NCI-H82 (cell line): ENCODE measurements at places on chromosomes 7 and 10.

DNA sequence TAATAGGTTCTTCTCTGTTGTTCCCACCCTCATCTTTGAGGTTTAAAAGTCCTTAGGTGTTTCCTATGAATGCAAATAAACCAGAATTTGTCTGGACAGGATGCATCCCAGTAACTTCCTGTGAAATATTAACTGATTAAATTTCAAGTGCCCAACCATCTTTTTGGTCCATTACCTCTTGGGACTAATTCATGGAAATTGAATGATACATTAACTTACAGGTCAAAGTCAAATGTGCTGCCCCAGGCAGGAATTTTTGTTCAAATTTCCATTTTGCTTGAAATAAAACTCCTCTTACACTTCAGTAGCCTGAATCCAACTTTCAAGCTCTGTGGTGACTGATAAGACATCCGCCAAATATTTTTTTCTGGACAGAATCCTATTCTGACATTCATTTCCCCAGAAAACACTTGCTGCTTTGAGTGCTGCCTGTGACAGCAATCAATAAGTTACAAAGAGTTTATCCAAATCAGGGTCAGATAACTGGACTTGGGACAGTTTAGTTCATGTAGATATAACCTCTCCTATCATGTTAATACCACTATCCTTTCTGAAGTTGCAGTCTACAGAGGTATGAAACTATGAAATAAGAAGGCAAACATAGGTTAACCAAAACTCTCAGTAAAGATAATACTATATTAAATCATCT, 383.5 kb downstream of the POM121L12 start:
- no peak for DNase-seq

GRCh38 chr7:40822861-40823260, 688.1 kb downstream of the SUGCT start:
- DNase-seq, result peak; percentile 73

- no peak for DNase-seq
Observed at GRCh38 chr7:6278749-6279310, 6.4 kb upstream of the CYTH3 start.

DNA sequence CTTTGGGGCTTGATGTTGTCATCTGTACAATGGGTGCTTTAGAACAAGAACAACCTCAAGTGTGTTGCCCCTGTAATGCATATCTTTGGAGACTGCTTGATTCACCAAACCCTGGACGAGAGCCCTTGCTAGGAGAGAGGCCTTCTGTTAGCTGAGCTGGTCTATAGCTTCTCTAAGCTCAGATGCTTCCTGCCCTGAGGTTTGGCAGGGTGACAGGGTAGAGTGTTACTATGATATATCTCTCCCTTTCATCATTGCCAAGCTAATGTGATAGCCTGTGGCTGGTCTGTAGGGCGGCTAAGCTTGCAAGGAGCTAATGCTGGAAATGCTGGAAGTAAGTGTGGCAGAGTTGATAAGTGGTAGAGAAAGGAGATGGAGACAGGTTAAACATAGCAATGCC, 364.1 kb downstream of the RPS24 start:
- no peak for DNase-seq

DNA sequence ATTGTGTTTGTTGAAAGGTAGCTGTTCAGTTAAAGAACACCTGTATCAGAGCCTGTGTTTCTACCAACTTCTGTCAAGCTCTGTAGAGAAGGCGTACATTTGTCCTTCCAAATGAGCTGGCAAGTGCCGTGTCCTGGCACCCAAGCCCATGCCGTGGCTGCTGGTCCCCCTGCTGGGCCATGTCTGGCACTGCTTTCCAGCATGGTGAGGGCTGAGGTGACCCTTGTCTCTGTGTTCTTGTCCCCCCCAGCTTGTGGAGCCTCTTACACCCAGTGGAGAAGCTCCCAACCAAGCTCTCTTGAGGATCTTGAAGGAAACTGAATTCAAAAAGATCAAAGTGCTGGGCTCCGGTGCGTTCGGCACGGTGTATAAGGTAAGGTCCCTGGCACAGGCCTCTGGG, 154.9 kb downstream of the EGFR start:
- DNase-seq, result no peak

DNA sequence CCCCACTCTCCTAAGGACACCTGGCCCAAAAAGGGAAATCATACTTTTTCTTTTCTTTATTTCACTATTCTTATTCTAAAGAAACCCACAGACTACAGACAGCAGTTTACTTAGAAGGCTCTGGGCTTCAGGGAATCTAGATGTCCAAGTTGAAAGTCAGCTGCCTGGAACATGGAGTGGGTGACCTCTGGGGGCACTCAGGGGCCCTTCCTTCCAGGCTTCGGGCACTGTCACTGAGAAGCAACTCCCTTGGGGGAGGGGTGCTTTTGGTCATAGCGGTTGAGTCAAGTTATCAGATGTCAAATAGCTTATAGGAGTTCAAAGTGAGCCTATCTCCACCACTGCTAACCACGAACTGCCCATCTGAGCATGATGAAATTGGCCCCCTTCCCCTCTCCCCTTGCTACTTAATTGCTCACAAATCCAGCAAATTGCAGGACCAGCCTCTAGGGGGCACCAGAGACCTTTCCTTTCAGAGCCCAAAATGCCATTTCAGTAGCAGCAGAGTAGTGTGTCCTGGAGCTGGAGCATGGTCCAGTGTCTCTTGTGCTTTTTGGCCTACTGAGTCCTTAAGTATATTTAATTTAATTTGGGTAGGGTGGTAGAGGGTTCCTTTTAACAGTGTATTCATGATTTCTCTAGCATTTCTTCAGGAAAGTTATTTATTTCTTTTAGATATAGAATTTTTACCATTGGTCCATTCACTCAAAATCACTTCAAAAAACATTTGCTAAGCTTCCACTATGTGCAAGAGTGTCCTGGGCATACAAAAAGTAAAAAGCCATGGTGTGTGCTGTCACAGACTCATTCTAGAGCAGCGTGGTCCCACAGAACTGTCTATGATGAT, 463.8 kb downstream of the KCNMA1 start:
- DNase-seq, result peak; percentile 85

DNA sequence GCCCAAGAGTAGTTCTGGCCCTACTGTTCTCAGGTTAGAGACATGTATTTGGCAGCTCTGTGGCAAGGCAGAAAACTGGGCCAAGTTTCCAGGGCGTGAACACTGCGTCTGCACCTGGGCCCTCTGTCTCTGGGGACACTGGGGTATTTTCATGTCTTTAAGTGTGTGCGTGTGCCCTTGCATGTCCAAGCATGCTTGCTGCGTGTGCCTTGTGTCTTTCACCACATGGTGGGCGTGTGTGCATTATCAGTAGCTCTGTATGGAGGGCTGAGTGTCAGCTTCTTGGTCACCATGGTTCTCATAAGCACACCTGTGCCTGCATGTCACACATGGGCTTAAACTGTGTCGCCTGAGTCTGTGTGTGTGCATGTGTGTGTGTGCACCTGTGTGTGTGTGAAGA, 69.3 kb downstream of the HIPK2 start:
- DNase-seq, result no peak

- DNase-seq, result no peak
Observed at GRCh38 chr7:4665661-4666060, 16.4 kb upstream of the FOXK1 start.

- DNase-seq, result no peak
Observed at GRCh38 chr10:61217851-61218565, 235.2 kb downstream of the TMEM26 start.

DNA sequence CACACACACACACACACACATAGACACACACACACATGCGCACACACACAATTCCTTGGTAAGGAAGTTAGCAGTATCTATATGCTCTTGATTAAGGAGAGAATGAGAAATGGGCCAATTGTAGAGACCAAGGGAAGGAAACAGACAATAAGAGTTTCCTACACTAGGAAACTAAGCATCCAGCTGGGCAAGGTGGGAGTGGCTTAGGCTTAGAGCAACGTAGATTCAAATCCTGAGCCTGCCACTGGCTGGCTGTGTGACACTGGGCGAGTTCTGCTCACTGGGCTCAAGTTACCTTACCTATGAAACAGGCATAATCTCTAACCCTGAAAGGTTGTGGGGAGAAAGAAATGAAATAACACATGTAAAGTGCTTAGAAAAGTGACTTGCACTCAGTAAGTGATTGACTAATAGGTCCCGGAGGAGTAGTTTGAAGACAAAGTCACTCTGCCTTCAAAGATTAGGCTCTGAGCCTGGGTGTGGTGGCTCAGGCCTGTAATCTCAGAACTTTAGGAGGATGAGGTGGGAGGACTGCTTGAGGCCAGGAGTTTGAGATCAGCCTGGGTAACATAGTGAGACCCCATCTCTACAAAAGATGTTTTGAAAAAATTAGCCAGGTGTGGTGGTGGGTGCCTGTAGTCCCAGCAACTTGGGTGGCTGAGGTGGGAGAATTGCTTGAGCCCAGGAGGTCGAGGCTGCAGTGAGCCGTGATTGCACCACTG, 701.4 kb downstream of the PARD3 start:
- DNase-seq, result peak; percentile 29

GRCh38 chr10:4546500-4546899, 279.5 kb upstream of the AKR1E2 start:
- no peak for DNase-seq
